ENCODE measurements at places on chromosomes 3 and 15. TPM values are rescaled to one million over a fixed set of nuclear protein-coding genes. Genes with fewer than 3 reads are reported as not detected.

The SPATA12 gene
- total RNA-seq, result not detected

The SEMA6D gene
- not detected for total RNA-seq

The LRTM1 gene
- not detected for total RNA-seq

The CYP11A1 gene
- not detected for total RNA-seq

The SMCO1 gene
- total RNA-seq, result not detected

The CASR gene
- total RNA-seq, result 1.3 TPM

The LIPC gene
- total RNA-seq, result 3.2 TPM

The DUOX2 gene
- 0.27 TPM for total RNA-seq

The CGNL1 gene
- total RNA-seq, result not detected

The COLQ gene
- total RNA-seq, result 11.1 TPM

The GOLGA8O gene
- total RNA-seq, result 0.47 TPM

The EXD1 gene
- not detected for total RNA-seq

The CCR3 gene
- 0.37 TPM for total RNA-seq

The HGD gene
- 19.1 TPM for total RNA-seq

The NFKBIZ gene
- 814 TPM for total RNA-seq

The ISL2 gene
- not detected for total RNA-seq

The INSYN1 gene
- not detected for total RNA-seq

The TMOD2 gene
- total RNA-seq, result 8.0 TPM

The GOLGA8H gene
- total RNA-seq, result 0.42 TPM

The WDR5B gene
- total RNA-seq, result 5.1 TPM

The ATP13A4 gene
- total RNA-seq, result 3.5 TPM

The GOLGA6L25 gene
- total RNA-seq, result not detected

The ADGRG7 gene
- not detected for total RNA-seq

The MST1 gene
- 11.3 TPM for total RNA-seq

The DLL4 gene
- not detected for total RNA-seq

The HDC gene
- 3.5 TPM for total RNA-seq

The PCLAF gene
- total RNA-seq, result 0.76 TPM

The CHMP2B gene
- total RNA-seq, result 29.4 TPM

The INAFM2 gene
- total RNA-seq, result 9.2 TPM

The MCTP2 gene
- 16.2 TPM for total RNA-seq

The SPESP1 gene
- total RNA-seq, result not detected

The CCDC80 gene
- total RNA-seq, result not detected

The KLHL40 gene
- not detected for total RNA-seq

All from T-helper 17 cell (primary cell).